ENCODE measurements at places on chromosomes 3 and 15. TPM values are rescaled to one million over a fixed set of nuclear protein-coding genes. Genes with fewer than 3 reads are reported as not detected.

The PEX5L gene
- total RNA-seq = not detected

The CNTN4 gene
- total RNA-seq = 1.2 TPM

The NANOGP8 gene
- not detected for total RNA-seq

The ATP13A4 gene
- not detected for total RNA-seq

The TNFSF10 gene
- total RNA-seq = 27.5 TPM
